ENCODE measurements at places on chromosomes 16 and 17. TPM values are rescaled to one million over a fixed set of nuclear protein-coding genes. Genes with fewer than 3 reads are reported as not detected.
A peak's percentile ranks its signal among the peaks of the same experiment; 100 is the strongest.

GRCh38 chr17:42894283-42895184 is 6.1 kb upstream of the G6PC1 start:
- H3K4me1 ChIP-seq = peaks cover 15% of the 10 kb centered on the region
- H3K27me3 ChIP-seq = no peaks in the 10 kb centered on the region
- no peak for DNase-seq
- H3K4me3 ChIP-seq = no peak overlapping the region
- H3K27ac ChIP-seq = no peak overlapping the region
- H3K36me3 ChIP-seq = no peaks in the 10 kb centered on the region

Gene SCGB1C2
- total RNA-seq = not detected

Gene SPNS3
- 0.72 TPM for total RNA-seq

DNA sequence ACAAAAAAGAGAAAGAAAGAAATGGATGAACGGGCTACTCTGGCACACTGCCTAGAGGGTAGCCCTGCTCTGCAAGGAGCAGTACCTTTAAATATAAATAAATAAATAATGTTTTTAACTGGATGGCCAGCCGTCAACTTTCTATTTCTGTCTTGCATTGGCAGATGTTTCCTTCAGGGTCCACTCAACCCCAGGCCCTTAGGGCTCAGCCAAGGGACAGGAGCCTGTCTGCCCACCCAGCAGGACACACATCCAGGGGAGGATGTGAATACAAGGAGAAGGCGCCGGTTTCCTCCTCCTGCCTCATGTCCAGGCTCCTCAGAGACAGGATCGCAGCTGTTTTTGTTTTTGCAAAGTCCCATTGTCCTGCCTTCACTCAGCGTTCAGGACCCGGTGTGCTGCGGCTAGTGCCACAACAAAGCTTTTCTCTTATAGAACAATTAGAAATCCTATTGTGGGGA is 22.6 kb downstream of the TTYH2 start:
- H3K4me1 ChIP-seq = peaks cover under 1% of the 10 kb centered on the region
- no peak overlapping the region for H3K4me3 ChIP-seq
- DNase-seq = no peak
- no peak overlapping the region for H3K27ac ChIP-seq
- no peaks in the 10 kb centered on the region for H3K27me3 ChIP-seq

Gene COG1
- total RNA-seq = 17.9 TPM

DNA sequence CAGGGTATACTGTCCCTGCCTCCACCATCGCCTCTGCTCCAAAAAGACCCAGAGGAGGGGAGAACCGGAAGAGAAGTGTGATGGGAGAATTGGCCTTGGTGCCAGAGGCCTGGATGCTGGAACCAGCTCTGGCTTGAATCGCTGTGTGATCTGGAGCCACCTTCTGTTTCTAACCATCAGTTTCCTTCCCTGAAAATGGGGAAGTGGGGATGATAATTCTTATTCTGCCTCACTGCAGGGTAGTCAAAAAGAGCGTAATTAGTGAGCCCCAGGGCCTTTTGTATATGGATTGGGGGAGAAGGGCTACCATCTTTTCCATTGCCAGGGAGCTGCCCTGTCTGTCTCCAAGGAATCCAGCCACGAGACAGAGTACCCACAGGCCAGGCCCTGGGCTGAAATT is 52.2 kb downstream of the CCT6B start:
- DNase-seq = no peak
- no peaks in the 10 kb centered on the region for H3K4me1 ChIP-seq
- no peaks in the 10 kb centered on the region for H3K27me3 ChIP-seq
- no peaks in the 10 kb centered on the region for H3K36me3 ChIP-seq

GRCh38 chr17:78706271-78706915 is 75.7 kb downstream of the CYTH1 start:
- DNase-seq = no peak
- H3K27me3 ChIP-seq = no peaks in the 10 kb centered on the region
- no peak overlapping the region for H3K4me3 ChIP-seq
- peaks cover 35% of the 10 kb centered on the region for H3K36me3 ChIP-seq
- H3K27ac ChIP-seq = no peak overlapping the region

DNA sequence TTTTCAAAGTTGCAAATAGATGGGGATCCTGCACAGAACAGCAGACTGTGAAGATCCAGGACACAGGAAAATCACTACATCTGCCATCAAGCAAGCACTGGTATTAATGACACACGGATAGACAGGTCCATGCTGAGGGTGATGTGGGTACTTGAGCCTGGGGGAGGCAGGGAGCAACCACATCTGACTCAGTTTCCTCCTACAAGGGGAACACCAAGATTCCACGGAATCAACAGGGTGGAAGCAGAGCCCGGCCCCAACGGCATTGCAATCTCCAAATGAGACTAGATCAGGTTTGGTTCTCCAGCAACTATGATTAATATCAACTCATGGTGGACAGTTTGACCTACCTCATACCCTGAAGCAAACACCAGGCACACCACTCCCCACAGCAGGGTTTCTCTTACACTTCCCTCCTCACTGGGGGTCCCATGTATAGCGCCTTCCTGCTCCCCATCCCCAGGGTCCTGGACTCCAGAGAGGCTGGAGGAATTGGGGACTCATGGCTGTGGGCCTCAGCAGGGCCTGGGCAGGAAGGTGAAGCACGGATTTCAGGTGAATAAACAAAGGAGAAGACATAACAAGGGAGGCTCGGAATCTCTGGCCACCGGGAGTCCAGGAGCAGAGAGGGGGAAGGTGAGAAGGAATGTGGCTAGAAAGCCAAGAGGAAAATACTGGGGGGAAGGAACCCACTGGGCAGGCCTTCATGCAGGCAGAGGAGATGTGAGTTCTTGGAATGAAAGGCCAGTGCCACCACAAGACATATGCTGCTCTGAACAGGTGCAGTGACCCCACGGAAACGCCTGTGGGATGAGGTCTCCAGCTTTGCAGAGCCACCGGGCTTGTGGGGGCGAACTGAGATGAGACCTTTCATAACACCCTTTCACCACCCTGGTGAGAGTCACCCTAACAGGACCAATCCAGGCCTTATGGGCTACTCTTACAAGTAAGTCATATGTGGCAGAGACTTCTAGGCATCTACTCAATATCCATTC is 29.5 kb upstream of the PIK3R6 start:
- H3K4me3 ChIP-seq = no peak overlapping the region
- no peaks in the 10 kb centered on the region for H3K27me3 ChIP-seq
- H3K36me3 ChIP-seq = no peaks in the 10 kb centered on the region
- no peak for DNase-seq
- no peak overlapping the region for H3K27ac ChIP-seq

- H3K4me1 ChIP-seq = no peaks in the 10 kb centered on the region
- H3K36me3 ChIP-seq = no peaks in the 10 kb centered on the region
- H3K4me3 ChIP-seq = no peak overlapping the region
- DNase-seq = no peak
- H3K27me3 ChIP-seq = peaks cover 6% of the 10 kb centered on the region
Observed at GRCh38 chr16:19968891-19969683, 84.4 kb upstream of the GPRC5B start.

DNA sequence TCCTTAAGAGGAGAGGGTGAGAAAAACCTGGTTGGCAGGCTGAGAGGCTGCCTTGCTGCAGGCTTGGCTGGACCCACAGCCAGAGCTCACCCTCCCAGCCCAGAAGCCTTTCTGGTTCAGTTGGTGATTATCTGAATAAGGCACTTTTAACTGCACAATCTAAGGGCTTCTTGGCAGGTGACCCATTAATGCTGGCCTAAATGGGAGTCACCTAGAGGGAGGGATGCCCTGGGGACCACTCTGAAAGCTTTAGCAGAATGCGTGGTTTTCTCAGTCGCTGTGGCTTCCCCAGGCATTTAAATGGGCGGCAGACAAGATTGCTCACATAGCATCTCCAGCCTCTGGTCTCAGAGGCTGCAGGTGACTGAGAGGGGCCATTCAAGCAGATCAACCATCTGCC is 33.2 kb upstream of the SHISA9 start:
- no peak for DNase-seq
- H3K4me1 ChIP-seq = no peaks in the 10 kb centered on the region
- H3K36me3 ChIP-seq = no peaks in the 10 kb centered on the region
- H3K27me3 ChIP-seq = peaks cover 3% of the 10 kb centered on the region
- no peak overlapping the region for H3K4me3 ChIP-seq

GRCh38 chr17:81655378-81656117 is 794 bp downstream of the PDE6G start:
- no peak overlapping the region for H3K4me3 ChIP-seq
- DNase-seq = no peak
- peaks cover 5% of the 10 kb centered on the region for H3K4me1 ChIP-seq
- H3K27me3 ChIP-seq = peaks cover 20% of the 10 kb centered on the region
- H3K27ac ChIP-seq = no peak overlapping the region
- H3K36me3 ChIP-seq = no peaks in the 10 kb centered on the region

GRCh38 chr17:66837885-66838665 is 3.2 kb downstream of the CACNG5 start:
- DNase-seq = peak; percentile 26
- no peak overlapping the region for H3K4me3 ChIP-seq
- peaks cover 6% of the 10 kb centered on the region for H3K4me1 ChIP-seq
- no peaks in the 10 kb centered on the region for H3K36me3 ChIP-seq
- H3K27ac ChIP-seq = no peak overlapping the region

DNA sequence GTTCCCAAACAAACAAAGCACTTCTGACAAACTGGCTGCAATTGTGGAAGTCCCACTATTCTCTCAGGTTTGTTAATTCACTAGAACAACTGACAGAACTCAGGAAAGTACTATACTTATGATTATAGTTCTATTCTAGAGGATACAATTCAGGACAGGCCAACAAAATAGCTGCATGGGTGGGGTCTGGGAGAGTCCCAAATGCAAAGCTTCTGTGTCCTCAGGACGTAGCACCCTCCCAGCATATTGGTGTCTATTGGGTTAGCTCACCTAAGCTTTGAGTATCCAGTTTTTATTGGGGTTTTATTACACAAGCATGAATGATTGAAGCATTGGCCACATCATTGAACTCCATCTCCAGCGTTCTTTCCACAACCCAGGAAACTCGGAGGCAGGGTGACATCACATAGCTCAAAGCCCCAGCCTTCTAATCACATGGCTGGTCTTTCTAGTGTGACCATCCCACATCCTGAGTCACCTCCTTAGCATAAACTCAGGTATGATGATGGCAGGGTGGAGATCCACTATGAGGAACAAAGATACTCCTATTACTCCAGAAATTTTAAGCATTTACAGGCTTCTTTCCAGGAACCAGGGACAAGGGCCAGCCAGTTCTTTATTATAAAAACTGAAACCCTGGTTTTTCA is 43.9 kb upstream of the CCNF start:
- no peaks in the 10 kb centered on the region for H3K36me3 ChIP-seq
- no peak overlapping the region for H3K4me3 ChIP-seq
- no peak overlapping the region for H3K27ac ChIP-seq
- no peaks in the 10 kb centered on the region for H3K4me1 ChIP-seq
- DNase-seq = no peak
- no peaks in the 10 kb centered on the region for H3K27me3 ChIP-seq

- no peak overlapping the region for H3K27ac ChIP-seq
- peaks cover 46% of the 10 kb centered on the region for H3K36me3 ChIP-seq
- no peak for DNase-seq
- H3K4me3 ChIP-seq = no peak overlapping the region
- H3K4me1 ChIP-seq = no peaks in the 10 kb centered on the region
Observed at GRCh38 chr16:12132290-12132689, 155.8 kb downstream of the SNX29 start.

DNA sequence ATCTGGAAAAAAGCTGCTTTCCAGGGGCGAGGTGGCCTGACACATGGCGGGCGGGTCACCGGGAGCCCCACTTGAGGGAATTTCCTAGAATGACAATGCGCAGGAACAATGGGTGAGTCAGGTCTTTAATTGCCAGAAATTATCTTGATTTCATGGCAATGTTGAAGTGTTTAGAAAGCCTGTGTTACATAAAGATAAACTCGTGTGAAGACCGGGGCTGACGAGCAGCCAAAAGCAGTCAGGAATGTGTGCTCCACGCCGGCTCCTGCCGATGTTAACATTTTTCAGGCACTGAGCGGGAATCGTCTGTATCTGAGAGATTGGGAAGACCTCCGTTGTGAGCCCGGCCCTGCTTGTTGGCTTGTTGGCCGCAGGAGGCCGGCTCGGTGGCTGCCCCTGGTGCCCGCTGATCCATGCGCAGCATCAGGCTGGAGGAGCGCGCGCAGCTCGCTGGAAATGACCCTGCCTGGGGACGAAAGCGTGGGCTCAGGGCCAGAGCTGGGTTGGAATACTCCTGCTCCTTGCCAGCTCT is 353.1 kb downstream of the FOXL1 start:
- H3K4me1 ChIP-seq = peaks cover 17% of the 10 kb centered on the region
- H3K4me3 ChIP-seq = no peak overlapping the region
- H3K27me3 ChIP-seq = peaks cover 93% of the 10 kb centered on the region
- no peaks in the 10 kb centered on the region for H3K36me3 ChIP-seq

Gene MEOX1
- 2.7 TPM for total RNA-seq

Gene LRRC3C
- total RNA-seq = not detected

Gene PRSS36
- 10.2 TPM for total RNA-seq

Gene PARD6A
- 4.3 TPM for total RNA-seq
